ENCODE measurements at places on chromosomes 4 and X.

- no peak for DNase-seq
These were observed 72.3 kb downstream of the PRKG2 start for GRCh38 chr4:81142744-81143143.

DNA sequence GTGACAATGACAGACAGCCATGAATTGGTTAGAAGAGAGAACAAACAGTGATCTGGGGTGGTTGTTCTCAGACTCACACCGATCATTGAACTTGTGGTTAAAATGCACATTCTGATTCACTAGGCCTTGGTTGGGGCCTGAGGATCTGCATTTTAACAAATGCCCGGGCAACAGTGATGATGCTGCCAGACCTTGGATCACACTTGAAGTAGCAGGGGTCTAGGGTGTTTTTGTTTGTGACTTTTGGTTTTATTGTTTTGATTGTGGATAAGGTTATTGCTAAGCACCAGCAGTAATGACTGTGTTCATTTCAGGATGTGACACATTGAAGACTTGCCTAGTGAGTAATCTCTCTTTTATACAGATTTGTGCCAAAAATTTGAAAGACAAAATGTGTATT is 36.5 kb downstream of the TXLNG start:
- DNase-seq: no peak

DNA sequence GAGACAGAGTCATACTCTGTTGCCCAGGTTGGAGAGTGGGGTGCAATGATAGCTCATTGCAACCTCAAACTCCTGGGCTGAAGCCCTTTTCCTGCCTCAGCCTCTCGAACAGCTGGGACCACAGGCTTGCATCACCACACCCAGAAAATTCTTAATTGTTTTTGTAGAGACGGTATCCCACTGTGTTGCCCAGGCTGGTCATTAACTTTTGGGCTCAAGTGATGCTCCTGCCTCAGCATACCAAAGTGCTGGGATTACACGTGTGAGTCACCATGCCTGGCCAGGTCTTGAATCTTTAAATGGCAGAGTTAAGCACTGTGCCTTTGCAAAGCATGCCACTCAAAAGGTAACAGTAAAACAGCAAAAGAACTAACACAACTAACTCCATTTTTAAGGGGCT is 28.6 kb upstream of the BBS12 start:
- DNase-seq: no peak

DNA sequence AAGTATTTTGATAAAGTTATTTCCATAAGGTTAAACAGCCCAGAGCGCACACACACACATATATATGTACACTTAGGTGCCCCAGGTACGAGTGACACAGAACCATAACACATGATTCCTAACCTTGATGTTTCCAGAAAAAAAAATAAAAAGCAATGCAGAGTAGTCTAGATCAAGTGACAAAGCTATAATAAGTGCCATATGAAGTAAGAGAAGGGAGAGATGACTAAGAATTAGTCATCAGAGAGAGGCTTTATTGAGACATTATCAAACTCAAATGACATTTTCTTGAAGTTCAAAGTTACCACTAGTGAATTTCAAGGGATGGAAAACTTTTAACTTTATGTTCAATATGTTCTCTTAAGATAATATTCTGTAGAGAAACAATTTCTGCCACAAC is 215.0 kb downstream of the HTR2C start:
- no peak for DNase-seq

- no peak for DNase-seq
These were observed 4.7 kb upstream of the CLCN4 start for GRCh38 chrX:10152086-10152485.

DNA sequence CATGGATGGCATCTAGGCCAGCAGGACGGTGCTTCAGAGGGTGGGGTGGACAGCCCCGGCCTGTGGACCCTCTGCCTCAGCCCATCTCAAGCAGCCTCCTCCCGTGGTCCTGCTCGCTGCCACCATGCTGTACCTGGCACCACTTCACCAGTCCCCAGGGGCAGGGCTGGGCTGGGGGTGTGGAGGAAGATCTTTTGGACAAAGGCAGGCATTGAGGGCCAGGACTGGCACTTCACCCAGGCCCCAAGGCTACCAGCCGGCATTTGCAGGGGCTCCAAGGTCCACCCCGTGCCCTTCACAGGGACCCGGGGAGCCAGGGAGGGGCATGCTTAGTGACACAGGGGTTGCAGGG is 713 bp downstream of the PLXNB3 start:
- DNase-seq: no peak

DNA sequence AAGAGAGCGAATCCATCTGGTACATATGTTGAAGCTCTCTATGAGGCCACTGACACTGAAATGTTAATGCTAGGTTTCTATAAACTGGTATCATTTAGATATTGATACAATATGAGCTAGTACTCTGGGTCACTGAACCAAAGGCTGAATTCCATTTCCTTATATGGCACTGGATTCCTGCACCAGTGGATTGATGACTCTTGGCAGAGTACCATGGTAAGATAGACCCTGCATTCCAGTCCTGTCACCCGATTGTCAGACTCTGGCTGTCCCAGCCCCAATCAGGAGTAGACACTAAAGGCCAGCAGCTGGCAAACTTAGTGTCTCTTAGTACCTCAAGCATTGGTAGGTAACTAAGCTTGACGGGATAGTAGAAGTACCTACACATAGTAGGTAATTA is 44.0 kb upstream of the EOLA2 start:
- DNase-seq: no peak
